ENCODE measurements at places on chromosomes 5 and 9. TPM values are rescaled to one million over a fixed set of nuclear protein-coding genes. Genes with fewer than 3 reads are reported as not detected.

- DNase-seq = peak; percentile 82
These were observed 4.8 kb upstream of the ST6GALNAC4 start for GRCh38 chr9:127921557-127922120.

The SPINK6 gene
- total RNA-seq = not detected

DNA sequence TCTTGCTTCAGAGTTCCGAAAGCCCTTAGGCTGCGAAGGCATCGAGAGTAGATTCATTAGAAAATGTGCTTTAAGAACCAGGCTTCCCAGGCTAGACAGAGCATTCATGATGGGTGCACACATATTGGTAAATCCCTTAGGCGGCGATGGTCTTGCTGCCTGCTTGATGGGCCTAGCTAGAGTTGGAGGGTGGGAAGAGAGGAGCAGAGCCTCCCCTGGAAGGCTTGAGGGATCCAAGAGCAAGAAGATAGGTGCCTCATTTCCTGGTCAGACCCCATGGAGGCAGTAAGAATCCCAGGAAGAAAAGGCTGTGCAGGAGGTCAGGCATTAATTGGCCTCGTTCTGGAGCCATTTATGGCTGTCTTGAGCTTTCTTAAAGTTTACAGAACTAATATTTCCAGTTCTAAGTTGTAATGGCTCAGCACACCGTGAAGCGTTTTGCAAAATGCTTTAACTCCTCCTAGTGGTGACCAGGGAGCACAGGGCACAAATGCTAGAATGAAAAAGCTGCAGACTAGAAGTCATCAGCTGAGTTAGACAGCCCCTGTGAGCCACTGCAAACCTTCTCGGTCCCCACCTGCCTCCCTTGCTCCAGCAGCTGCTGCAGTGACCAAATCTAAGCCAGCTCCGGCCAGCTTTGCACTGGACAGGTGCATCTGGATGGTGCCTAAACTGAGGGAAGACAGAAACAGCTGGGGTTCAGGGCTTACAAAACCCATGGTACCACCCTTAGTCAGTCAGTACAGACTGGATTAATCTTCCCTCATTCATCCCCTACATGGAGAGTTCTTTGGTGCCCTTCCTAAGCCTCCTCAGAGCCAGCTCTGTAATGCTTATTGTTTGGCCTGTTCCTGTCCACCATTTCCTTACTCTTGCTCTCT, 14.7 kb downstream of the SLC45A2 start:
- DNase-seq = no peak

- no peak for DNase-seq
These were observed 361.2 kb downstream of the HCN1 start for GRCh38 chr5:45334939-45335338.

GRCh38 chr5:111262153-111262552, 38.0 kb downstream of the CAMK4 start:
- DNase-seq = no peak

The SYNPO gene
- total RNA-seq = 73.9 TPM

DNA sequence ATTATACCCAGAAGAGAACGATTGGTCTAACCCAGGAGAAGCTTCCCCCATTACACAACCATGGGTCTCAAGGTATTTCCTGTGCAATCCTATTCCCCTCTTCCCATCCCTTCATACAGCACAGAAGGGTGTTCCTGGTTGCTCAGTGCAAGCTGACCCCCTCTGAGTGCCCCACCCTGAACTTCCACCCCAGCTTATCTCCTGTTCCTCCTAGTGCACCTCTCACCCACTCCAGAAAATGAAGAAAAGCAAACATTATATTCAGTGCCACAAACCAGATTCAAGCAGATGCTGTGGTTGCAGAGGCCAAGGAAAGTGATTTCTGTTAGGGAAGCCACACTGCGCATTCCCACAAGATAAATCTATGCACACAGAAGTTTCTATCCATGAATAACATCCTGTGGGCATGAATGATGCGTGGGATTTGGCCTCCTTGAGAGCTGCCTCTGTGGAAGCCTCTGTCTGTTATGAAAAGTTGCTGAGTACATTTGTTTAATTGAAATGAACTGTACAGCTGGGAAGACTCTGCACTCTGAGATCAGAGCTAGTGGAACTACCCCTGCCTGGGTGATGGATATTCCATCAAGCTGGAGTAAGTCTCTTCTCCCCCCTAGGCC, 2.2 kb upstream of the OR2S2 start:
- no peak for DNase-seq

DNA sequence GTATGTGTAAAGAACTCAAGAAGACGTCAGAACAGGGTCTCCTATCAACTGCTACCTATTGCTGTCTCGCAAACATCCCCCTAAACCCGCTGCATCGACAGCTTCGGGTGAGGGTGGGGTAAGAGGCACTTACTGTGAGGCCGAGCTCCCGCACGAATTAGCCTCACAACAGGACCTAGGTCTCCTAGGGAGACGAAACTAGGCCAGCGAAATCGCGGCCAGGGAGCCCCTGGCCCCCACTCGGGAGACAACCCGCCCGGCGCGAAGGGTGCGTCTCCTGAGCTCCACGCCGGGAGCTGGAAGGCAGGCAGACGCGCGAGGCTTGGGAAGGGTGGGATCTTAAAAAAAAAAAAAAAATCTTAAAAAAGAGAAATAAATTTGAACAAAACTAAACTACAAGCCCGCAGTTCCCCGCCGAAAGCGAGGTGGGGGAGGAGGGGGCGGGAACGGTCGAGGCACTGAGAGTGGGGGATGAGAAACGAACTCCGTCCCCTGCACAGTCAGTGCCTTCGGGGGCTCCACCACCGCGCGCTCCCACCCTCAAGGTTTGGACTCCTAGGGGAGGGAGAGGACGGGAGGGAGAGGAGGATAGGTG, 33.0 kb upstream of the NFIB start:
- no peak for DNase-seq

The CYLC2 gene
- total RNA-seq = not detected

The SARDH gene
- total RNA-seq = 4.1 TPM

DNA sequence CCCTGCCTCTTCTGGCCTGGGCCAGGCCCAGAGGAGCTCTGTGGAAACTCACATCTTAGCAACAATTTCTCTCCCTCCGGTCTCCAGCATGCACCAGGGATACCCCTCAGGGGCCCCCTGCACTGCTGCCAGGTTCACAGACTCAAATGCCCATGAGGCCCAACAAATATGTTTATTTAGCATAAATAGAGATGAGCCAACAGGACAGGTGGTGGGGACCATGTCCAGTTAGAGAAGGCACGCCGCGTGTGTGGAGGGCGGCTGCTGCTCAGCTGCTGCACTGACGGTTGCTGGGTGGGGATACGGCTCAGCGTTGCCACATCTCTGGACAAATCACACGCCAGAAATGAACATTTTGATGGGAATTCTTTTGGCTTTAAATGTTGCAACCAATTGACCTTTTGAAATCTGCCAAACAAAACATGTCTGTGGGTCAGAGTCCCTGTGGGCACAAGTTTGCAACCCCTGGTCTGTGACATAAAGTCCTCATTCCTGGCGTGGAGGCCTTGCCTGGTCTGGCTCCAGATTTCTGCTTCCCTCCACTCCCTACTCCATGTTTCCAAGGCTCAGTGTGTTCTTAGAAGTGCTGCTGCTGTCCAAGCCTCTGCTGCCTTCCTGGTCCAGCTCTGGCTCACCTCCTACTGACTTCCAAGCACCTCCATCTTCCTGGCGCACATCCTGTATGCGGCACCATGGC, 88.9 kb downstream of the AMBP start:
- peak; percentile 64 for DNase-seq

DNA sequence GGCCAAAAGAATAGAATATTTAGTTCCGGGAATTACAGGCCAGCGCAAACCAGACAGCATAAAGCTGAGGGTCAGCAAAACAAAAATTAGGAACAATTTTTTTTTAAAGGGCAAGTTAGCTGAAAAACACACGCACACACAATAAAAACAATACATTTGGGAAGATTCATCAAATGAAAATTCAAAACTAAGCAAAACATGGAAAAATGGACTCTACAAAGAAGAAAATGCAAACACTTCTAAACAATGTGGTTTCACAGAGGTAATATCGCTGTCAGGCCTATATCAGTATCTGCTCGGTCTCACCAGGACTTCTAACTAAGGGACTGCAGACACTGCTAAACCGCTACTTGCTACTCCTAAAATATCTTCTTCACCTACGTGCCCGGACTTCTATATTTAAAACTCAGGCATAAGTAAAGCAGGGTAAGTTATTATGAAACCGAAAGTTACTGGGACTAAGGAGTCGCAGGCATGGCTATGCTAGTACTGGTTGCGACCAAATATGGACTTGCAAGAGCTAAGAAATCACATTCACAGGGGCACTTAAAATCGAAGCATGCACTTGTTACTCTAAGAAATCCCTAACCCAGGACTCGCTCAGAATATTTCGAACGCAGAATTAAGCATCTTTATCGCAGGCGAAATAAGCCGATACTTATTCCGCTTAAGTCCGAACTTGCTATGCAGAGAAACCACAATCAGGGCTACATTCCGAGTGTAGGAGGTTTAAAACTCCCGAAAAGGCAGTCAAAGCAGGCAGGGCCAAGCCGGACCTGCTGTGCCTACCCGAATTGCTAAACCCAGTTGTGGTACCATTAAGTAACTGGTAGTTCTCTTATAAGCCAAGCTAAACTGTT, 2.3 kb downstream of the ANXA2R start:
- DNase-seq = no peak

The ADGRD2 gene
- total RNA-seq = 0.29 TPM

GRCh38 chr5:169960659-169961058, 19.6 kb downstream of the INSYN2B start:
- DNase-seq = no peak

The WHRN gene
- 11.8 TPM for total RNA-seq

The PHF2 gene
- total RNA-seq = 34.6 TPM

The AIF1L gene
- total RNA-seq = 13.2 TPM

- DNase-seq = no peak
These were observed 297.0 kb upstream of the SLC24A2 start for GRCh38 chr9:20085842-20086241.

DNA sequence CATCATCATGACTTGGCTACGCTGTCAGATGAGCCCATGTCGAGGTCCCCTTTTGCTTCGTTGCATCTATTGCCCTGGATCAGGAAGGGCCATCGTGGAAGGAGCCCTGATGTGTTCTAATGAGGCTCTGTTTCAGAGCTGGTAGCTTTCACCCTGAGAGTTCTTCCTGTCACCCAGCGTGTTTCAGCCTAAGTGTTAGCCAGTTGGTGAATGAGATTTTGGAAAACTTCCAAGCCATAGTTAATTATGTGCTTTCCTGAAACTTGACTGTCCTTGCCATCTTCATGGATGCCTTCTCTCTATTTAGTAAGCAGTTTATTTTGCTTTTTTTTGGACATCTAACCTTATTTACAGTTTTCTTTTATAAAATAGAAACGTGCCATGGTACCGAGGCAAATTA, 1695.4 kb upstream of the WWC1 start:
- DNase-seq = no peak

The CCL19 gene
- total RNA-seq = 11.4 TPM

GRCh38 chr9:132079391-132080091, at the start of gene MED27:
Gene MED27 (minus strand): TSS chr9:132079867. CDS start chr9:132079844, 23 bp downstream.
- peak; percentile 92 for DNase-seq

DNA sequence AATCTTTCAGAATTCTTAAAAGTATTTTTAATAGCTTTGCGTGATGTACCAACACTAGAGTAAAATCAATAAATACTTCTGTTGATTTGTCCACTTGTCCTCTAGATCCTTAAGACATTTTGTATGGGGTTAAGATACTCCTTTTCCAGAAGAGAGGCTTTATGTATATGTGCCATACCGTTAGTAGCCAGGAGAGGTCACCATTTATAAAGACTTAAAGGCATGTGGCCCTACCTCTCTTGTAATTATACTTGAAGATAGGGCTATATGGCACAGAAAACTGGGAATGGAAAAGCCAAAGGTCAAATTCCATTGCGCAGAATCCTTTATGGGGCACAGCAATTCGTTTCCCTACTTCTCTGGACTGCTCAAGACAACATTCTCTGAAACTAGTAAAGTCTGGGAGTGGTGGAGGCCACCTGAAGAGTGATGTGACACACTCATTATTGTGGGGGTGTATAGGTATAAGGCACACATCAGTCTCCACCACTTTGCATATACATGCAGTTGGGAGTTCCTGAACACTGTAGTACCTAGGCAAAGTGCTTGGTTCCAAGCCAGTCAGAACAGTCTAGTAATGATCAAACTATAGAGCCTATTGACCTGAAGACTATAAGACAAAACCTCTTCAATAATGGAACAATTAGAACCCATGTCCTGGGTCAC, 140.1 kb upstream of the FBXL17 start:
- DNase-seq = no peak

The IL4 gene
- total RNA-seq = not detected

DNA sequence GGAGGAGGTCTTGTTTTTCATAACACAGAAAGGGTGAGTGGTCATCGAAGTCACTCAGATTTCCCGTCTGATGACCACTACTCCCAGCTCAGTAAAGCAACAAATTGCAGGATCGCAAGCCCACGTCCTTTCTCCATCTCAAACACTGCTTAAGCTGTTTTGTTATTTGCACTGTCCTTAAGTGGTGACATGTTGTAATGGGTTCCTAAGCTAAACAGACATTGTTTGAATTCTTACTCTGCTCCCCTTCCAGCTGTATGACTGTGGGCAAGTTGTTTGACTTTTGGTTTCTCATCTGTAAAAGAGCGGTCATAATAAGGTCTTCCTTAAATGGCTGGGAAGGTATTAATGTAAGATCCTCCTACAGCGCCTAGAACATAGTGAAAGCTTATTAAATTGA, 62.8 kb upstream of the EQTN start:
- no peak for DNase-seq

GRCh38 chr5:127702926-127703561, at the start of gene CCDC192:
Gene CCDC192 (plus strand): TSS chr5:127703391. CDS start chr5:127703446, 55 bp downstream.
- DNase-seq = no peak

DNA sequence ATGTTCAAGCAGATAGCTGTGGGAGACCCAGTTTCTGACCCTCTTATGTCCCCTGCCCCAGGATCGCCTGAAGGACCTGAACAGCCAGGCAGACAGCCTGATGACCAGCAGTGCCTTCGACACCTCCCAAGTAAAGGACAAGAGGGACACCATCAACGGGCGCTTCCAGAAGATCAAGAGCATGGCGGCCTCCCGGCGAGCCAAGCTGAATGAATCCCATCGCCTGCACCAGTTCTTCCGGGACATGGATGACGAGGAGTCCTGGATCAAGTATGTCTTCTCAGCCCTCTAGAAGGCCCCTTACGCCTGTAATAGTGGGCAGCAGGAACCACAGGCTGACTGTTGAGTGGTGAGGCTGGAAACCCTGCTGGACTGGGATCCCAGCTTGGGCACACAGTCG, 41.1 kb downstream of the DYNC2I2 start:
- no peak for DNase-seq

The PRDM9 gene
- total RNA-seq = not detected

GRCh38 chr5:685262-686171, 7.6 kb downstream of the TPPP start:
- no peak for DNase-seq
